ENCODE measurements at places on chromosomes 16 and 17. TPM values are rescaled to one million over a fixed set of nuclear protein-coding genes. Genes with fewer than 3 reads are reported as not detected.

Gene TMEM100
- 0.67 TPM for polyA plus RNA-seq

Gene NLE1
- 10.5 TPM for polyA plus RNA-seq

Gene TOP2A
- polyA plus RNA-seq: 53.5 TPM

Gene HOXB6
- polyA plus RNA-seq: 15.4 TPM

Gene SOCS7
- polyA plus RNA-seq: 5.8 TPM

Gene ZNF469
- polyA plus RNA-seq: 3.7 TPM

Gene CCDC57
- polyA plus RNA-seq: 11.1 TPM

Gene TIMP2
- 356 TPM for polyA plus RNA-seq

DNA sequence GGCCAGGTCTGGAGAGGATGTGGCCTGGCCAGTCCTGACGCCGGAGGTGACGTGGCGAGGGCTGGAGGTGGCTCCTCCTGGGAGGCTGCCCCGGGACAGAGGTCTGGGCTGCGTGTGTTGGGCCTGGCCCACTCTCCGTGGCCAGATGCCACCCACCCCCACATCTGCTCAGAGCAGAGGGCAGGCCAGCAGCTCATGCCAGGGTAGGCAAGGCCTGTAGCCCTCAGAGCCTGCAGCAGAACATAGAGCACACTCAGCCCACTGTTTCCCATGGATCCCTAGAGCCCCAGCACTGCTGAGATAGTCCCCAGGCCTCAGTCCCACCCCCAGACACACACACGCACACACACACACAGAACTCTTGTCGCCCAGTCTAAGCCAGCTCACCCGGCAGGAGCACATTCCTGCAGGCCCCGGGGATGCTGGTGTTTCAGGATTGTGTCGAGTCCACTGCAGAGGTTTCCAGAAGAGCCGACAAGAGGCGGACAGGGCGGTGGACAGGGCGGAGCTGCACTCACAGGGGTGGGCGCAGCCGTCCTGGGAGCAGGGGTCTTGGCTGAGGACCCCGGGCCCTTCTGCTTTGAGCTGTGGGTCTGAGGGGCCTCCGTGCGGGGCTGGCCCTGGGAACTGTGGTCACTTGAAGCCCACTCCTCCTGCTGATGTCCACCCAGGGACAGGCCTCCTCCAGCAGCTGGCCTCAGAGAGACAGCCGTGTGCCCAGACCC, 33.4 kb downstream of the SOX8 start:
- DNase-seq: no peak

DNA sequence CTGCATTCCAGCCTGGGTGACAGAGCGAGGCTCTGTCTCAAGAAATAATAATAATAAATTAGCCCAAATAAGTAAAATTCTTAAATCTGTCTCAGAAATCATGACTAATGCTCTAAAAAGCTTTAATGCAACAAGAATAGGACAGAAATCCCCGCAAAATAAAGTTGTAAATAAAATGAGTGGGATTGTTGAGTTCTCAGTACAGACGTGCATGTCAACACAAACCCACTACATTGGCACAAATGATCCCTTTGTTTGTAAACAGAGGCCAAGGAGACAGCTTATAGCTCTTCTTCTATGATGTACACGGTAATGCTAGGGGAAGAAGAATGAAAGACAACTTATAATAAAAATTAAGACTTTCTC, 6.0 kb downstream of the STAT5B start:
- DNase-seq: no peak

GRCh38 chr17:72671016-72671415, 421.5 kb downstream of the SLC39A11 start:
- DNase-seq: no peak

DNA sequence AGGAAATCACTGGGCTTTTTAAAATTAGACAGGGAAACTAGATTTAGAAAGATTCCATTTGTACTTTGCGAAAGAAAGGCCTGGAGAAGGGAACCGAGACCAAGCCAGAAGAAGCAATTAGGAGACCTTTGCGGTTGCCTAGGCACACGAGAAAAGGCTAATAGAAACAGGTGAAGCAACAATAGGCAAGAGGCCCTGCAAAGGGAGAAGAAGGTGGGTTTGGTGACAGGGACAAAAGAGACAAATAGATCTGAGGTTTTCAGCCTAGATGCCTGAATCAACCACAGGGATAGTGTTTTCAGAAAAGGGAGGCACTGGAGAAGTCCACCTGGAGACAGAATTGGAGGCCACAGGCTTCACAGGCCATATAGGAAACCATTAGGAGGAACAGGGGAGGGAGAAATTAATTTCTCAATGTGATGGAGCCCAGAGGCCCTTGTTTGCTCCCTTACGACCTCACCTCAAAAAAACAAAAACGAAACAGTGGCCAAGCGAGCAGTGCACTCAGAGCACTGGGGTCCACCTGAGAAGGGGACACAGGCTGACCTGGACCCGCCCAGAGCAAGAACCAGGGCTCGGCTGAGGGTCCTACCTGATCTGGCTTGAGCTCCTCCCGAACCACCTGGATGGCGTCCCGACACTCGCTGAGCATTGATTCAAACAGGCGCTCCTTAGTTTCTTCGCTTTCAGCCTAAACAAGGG, 22.3 kb downstream of the SRP68 start:
- DNase-seq: no peak

DNA sequence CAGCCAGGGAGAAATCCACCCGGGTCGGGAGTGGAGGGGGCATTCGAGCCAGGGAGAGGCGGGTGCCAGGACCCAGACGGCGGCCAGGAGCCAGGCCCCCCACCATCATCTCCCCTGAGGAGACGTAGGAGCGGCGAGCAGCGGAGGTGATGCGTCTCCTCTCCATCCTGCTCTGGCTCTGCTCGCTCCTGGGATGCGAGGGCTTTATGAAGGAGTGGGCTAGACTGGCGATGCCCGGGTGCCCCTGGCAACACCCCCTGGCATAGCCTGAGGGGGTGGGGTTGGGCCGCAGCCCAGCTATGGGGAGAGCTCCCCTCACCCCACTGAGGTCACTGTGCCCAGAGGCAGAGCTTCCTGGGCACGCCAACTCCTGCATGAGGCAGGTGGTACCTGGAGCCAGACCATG, at the start of gene GFAP:
Gene GFAP, minus strand, starts transcription at position 180 of the 406 bp plus-strand sequence. Its CDS starts 14 bp downstream, at position 166.
- DNase-seq: no peak

GRCh38 chr16:67881621-67882161, 3.0 kb upstream of the NRN1L start:
- no peak for DNase-seq

DNA sequence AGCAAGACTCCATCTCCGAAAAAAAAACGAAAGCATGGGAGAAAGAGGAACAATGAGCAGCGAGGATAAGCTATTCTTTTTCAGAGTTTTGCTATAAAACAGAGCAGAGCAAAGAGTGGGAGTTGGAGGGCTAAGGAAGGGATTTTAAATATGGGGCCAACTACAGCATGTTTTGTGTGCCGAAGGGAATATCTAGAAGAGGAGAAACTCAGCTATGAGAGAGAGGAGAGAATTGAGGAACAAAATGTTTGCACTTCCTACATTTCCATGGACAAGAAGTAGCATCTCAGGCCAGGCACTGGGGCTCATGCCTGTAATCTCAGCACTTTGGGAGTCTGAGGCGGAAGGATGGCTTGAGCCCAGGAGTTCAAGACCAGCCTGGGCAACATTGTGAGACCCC, 13.1 kb upstream of the GRB2 start:
- DNase-seq: no peak

- DNase-seq: no peak
These were observed 49.1 kb downstream of the RAB11FIP3 start for GRCh38 chr16:474420-475122.

DNA sequence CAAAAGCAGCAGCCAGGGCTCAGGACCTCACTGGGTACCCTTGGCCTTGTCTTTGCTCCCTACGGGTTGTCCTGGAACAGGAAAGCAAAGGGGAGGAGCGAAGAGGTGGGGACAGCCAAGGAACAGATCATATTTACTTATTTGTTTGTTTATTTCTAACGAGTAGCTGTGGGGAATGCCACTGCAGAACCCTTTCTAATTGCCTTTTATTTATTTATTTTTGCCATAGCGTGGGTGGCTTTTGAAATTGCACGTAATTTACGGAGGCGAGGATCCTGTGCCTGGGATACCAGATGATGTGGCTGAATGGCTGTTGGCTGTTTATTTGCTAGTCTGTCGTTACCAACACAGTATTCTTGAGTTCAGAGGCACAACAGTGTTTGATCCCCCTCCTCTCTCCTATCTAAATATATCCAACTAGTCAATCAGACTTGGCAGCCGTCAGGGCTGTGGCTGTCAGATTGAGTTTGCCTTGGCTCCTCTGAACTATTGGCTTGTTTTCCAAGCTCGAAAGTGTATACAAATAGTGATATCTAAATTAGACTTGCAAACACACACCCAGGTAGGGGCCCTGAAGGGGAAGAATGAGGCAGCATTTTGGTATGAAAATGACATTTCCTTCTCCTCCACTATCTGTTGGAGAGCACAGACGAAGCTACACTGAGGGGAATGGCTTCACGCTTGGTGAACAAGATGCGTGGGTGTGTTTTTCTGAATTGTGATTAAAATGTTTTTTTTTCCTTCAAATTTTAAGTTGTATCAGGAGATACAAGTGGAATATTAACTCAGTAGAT, 110.4 kb downstream of the MSI2 start:
- DNase-seq: no peak

DNA sequence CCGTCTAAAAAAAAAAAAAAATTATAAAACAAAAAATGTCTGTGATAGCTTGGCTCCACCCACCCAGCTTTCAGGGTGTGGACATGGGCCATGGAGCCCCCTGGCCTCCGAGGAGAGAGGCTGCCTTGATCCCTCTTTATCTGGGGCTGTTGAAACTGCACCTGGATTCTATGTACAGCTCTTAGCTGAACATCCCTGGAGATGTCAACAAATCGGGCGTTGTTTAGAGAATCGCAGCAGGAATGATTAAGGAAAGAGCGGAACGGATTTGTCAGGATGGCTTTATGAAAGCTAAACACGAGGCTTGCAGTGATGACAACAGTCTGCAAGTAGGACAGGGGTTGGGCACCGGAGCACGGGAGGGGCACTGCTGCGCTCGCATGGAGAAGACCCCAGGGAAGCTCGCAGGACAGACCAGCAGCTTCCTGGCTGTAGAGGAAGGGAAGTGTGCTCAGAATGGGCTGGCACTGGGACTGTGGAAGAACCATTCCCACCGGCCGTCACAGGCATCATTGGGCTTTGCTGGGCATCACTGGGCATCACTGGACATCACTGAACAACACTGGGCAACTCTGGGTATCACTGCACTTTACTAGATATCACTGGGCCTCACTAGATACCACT, 195.8 kb upstream of the FOXF1 start:
- no peak for DNase-seq

- no peak for DNase-seq
These were observed 471 bp downstream of the PARD6A start for GRCh38 chr16:67661101-67661761.

- no peak for DNase-seq
These were observed 3.5 kb downstream of the C17orf100 start for GRCh38 chr17:6654841-6655731.

Measured in AG04450 (cell line).